ELR (cell line): ENCODE measurements at places on chromosomes 11 and 22.

DNA sequence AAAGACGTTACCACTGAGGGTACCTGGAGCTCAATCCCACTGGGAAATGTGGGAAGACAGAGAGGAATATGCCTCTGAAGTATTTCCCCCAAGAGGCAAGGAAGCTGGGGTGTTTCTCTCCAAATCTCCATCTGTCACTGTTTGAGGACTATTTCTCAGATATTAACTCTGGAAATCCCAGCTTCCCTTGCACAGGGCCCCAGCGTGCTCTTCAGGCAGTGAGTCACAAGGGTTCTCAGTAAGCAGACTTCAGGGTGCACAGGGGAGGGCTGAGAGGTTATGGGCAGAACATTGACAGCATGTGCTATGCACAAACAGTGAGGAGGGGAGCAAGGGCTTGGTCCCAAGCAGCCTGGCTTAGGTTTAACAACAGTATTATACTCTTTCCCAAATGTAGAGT lies 60.9 kb upstream of the EED start:
- DNase-seq = peak; percentile 65

DNA sequence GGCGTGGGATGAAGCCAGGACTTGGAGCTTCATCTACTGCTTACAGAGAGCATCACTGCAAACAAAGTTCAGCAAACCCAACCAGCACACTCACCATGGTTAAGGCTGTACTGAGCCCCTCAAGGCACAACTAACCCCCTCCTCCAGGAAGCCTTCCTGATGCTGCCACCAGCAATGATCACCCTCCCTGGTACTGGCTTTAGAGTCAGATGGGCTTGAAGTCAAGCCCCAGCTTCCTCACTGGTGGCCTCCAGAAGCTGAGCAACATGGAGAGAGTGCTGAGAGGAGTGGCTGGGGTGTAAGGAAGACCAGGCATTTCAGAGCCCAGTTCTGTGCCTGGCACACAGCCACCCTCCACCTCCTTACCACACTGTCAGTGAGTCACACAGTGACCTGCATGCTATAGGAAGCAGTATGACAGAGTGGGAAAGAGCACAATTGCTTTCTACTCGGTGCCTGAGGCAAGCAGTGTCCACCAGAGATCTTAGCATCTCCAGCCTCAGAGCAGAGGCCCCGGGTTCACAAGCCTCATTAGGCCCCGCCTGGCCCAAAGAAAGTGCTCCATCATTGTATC lies 24.7 kb upstream of the BAIAP2L2 start:
- DNase-seq = peak; percentile 96

GRCh38 chr11:2724653-2725367 lies 25.0 kb upstream of the KCNQ1OT1 start:
- DNase-seq = no peak

- DNase-seq = peak; percentile 88
Observed at GRCh38 chr11:113664069-113664980, 41.8 kb downstream of the TMPRSS5 start.

- DNase-seq = no peak
Observed at GRCh38 chr11:79396001-79396400, 44.8 kb downstream of the TENM4 start.

GRCh38 chr11:85236211-85236610 lies 390.9 kb downstream of the DLG2 start:
- no peak for DNase-seq

- DNase-seq = no peak
Observed at GRCh38 chr11:116387641-116388040, 385.1 kb downstream of the BUD13 start.

DNA sequence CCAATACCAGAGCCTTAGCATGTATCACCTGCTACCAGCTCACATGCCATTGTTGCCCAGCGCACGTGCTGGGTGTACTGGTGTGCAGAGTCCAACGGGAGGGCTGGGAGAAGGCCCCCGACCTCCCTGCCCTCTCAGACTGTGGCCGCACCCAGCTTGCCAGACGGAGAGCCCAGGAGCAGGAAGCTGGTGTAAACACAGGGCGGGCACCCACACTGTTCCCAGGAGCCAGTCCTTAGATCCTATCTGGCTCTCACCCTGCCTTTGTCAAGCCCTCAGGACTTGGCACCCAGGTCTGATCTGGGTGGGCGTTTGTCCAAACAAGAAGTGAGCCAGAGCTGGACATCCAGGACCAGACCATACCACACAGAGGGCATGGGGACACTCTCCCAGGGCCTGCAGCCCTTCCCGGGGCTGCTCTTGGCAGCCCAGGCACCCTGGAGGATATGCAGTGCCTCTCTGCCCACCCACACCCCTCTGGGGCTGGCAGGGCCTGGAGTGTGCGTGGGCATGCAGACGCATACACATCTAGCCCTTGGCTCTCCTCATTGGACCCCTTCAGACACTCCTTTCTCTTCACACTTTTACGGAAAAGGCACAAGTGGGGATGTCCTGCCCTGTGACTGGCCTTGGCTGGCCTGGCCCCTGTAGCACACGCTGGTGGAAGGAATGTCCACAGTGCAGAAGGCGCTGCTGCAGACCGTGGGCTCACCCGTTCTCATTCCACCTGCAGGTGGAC lies 19.9 kb upstream of the CLDN5 start:
- no peak for DNase-seq

GRCh38 chr22:49958931-49959781 lies 1.4 kb upstream of the PIM3 start:
- no peak for DNase-seq

DNA sequence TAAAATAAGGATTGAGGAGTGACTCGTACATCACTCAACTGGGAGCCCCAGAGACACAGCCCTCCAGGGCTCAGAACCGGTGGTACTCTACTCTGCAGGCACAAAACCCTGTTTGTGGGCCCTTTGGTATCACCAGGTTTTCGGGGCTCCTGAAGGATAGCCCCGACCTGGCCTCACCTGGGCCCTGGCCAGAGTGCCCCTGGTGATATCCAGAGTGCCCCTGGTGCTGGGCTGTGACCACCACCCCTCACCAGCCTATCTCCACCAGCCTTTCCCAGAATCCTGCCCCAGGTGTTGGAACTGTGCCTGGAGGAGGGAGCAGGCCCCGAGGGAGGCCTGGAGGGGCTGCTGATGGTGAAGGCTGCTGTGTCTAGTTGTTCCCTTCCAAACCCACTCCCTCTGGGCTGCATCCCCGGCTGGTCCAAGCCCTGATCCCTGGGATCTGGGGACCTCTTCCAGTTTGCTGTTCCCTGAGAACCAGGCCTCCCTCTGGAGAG lies 2.2 kb upstream of the GGT5 start:
- DNase-seq = peak; percentile 27

- no peak for DNase-seq
Observed at GRCh38 chr22:42814215-42814614, 42.9 kb downstream of the ARFGAP3 start.

DNA sequence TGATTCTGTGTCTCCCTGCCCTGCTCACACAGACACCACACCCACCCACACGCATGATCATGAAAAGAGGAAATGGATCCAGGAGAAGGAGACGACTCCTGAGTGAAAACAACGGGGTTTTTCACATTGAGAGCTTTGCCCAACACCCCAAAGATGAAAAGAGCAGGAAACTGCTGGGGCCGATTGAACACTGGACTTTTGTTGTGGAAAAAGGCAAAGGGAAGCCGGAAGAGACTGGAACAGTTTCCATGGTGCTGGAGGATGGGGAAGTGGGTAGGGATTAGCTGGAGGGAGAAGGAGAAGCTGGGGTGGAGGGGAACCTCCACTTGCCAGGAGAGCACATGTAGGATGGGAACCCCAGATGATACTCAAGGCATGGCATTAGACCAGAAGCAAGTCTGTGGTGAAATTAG lies 5.2 kb upstream of the SLC43A3 start:
- no peak for DNase-seq

- no peak for DNase-seq
Observed at GRCh38 chr11:134670961-134671370, 258.9 kb upstream of the B3GAT1 start.

GRCh38 chr11:125192717-125193415 lies 28.3 kb downstream of the PKNOX2 start:
- DNase-seq = no peak

GRCh38 chr11:27717801-27718229 lies 17.6 kb upstream of the BDNF start:
- peak; percentile 44 for DNase-seq

DNA sequence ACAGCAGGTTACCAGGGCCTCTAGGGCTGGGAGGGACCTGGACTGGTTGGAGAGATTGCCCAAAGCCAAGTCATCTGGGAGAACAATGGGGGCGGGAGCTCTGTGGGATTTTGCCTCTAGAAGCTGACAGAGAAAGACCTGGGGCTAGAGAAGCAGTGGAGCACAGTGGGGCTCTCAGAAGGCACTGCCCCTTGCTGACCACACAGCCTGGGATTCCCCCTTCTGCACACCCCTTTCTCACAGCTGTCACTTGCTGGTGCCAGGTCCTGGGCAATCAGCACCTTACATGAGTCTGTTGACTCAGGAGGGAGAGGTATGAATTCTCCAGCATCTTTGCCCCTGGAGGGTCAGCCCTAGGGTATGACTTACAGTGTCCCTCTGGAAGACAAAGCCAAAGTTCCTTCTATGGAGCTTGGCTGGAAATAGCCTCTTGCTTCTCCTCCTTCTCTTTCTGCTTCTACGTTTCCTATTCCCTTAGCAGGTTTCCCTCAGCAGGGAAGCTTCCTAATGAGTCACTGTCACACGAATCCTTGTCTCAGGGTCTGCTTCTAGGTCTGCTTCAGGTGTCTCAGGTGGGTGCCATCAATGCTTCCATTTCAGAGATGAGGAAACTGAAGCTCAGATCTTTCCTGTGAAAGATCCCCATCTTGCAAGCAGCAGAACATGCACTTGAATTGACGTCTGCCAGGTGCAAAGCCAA lies 27.0 kb downstream of the GDPD5 start:
- peak; percentile 41 for DNase-seq

GRCh38 chr22:37519268-37520195 lies at the start of gene CARD10:
CARD10 (minus strand) TSS chr22:37519415; CDS start chr22:37519200, 215 bp downstream.
- peak; percentile 63 for DNase-seq
